EL (cell line): ENCODE measurements at places on chromosomes 3 and 15.

DNA sequence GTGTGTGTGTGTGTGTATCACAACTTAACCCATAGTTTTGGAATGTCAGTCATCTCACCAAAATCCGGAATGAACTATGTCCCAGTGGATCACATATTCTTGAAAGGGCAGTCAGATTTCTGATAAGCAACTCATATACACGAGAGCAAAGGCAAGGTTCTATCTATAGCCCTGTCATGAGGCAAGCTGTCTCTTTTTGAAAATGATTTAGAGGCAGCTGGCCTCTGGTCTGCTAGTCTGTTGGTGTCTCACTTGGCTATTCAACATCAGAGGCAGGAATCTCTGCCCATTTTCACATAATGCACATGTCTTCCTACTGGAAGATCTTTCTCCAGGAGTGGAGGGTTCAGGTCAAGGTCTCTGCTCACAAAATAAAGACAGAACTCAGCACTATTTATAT is 79.8 kb downstream of the CNTN6 start:
- no peak for DNase-seq

- DNase-seq, result no peak
Observed at GRCh38 chr15:62565634-62566026, 400.5 kb upstream of the C2CD4B start.

DNA sequence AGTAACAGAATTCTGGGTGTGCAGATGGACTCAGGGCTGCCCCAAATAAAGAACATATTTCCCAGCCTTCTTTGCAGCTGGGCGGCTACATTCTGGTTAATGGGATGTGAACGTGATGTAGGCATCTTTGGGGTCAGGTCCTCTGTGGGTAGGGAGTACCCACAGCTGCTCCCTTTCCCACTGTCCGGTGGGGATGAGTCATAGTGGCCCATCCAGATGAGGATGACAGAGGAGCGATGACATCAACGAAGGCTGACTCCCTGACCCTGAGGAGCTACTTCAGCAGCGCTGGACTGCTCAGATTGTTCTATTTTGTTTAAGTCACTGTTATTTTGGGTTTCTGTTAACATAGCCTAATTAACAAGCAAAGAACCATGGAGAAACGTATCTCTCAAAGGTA is 38.0 kb downstream of the SRPRB start:
- DNase-seq, result peak; percentile 89

DNA sequence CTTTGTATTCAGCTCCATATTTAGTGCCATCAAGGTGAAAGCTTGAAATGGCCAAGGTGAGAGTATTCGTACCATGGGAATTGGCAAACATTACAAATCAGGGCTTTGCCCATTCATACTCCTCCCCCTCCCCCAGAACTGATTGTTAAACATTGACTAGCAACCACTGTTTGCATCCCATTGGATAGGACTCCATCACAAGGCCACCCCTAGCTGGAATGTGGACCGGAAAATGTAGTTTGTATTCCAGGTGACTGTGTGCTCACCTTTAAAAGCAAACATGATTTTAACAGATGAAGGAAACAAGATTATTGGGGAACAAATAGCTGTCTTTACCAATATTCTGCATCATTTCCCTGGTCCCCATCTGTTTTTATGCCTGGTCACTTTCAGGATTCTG is 14.1 kb downstream of the ST3GAL6 start:
- DNase-seq, result no peak

GRCh38 chr3:149801639-149802038 is 9.3 kb upstream of the ANKUB1 start:
- no peak for DNase-seq

DNA sequence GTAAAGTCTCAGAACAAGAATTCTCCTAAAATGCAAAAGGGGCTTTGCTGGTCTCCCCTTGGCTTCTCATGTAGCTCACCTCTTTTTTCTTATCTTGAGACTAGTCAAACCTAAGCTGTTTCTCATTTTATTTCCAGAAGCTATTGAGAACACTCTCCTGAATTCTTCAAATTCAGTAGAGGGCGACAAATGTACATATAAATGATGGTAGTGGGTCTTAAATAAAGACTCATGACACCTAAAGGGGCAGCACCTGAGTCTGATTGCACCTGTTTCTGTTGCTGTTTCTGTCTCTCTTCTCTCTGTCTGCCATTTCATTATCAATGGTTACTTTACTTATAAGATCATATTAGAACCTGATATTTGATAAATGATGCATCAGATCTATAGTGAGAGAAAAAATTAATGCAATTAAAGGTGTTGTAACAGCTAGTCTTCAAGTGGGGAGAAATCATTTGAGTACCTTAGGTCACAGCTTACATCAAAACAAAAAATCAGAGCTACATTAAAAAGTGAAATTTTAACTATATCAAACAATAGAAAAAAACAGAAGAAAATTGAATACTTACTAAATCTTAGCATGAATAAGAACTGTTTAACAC is 7.0 kb downstream of the ADIPOQ start:
- DNase-seq, result peak; percentile 13
